ENCODE measurements at places on chromosomes 2 and 18.

DNA sequence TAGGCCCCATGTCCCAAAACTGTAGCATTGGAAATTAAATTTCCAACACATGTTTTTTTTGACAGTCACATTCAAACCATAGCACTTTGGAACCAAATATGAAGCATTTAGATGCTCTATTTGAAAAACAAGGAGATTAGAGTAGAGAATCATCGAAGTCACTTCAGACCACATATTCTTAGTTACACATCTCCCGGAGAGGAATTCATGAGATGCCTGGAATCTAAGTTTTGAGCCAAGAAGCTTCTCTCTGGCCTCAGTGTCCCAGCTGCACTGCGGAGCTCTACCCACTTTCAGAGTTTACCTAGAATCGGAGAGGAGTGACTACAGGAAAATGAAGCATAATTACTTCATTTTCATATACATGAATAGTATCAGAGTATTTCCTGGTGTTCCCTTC, 385.9 kb downstream of the TNS1 start:
- no peaks in the 10 kb centered on the region for H3K27me3 ChIP-seq
- no peak for DNase-seq
- no peak overlapping the region for H3K4me3 ChIP-seq

GRCh38 chr2:48940606-48941005, 185.1 kb upstream of the LHCGR start:
- no peaks in the 10 kb centered on the region for H3K36me3 ChIP-seq
- no peak for DNase-seq
- H3K4me3 ChIP-seq = no peak overlapping the region
- H3K27ac ChIP-seq = no peak overlapping the region

DNA sequence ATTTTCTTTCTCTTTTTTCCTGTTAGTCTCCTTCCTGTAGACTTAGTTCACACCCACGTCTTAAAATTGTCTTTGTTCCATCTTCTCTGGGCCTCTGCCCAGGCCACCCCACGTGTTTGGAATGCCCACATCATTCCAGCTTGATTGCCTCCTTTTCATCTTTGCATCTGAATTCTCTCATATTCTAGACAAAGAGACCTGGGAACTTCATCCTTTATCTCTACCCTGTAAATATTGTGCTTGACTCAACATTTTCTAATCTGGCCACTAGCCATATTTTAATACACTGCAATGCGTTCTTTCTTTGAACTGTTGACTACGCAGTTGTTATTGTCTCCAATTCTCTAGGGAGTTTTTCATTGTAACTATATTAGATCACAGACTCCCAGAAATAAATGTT, 187.5 kb upstream of the NRXN1 start:
- H3K36me3 ChIP-seq = no peaks in the 10 kb centered on the region
- no peaks in the 10 kb centered on the region for H3K4me1 ChIP-seq
- H3K27me3 ChIP-seq = no peaks in the 10 kb centered on the region
- DNase-seq = no peak

GRCh38 chr2:57760381-57760801, 286.2 kb upstream of the VRK2 start:
- no peak for DNase-seq
- H3K27me3 ChIP-seq = no peaks in the 10 kb centered on the region
- no peaks in the 10 kb centered on the region for H3K36me3 ChIP-seq
- no peak overlapping the region for H3K27ac ChIP-seq
- peaks cover 5% of the 10 kb centered on the region for H3K4me1 ChIP-seq
- H3K4me3 ChIP-seq = no peak overlapping the region

DNA sequence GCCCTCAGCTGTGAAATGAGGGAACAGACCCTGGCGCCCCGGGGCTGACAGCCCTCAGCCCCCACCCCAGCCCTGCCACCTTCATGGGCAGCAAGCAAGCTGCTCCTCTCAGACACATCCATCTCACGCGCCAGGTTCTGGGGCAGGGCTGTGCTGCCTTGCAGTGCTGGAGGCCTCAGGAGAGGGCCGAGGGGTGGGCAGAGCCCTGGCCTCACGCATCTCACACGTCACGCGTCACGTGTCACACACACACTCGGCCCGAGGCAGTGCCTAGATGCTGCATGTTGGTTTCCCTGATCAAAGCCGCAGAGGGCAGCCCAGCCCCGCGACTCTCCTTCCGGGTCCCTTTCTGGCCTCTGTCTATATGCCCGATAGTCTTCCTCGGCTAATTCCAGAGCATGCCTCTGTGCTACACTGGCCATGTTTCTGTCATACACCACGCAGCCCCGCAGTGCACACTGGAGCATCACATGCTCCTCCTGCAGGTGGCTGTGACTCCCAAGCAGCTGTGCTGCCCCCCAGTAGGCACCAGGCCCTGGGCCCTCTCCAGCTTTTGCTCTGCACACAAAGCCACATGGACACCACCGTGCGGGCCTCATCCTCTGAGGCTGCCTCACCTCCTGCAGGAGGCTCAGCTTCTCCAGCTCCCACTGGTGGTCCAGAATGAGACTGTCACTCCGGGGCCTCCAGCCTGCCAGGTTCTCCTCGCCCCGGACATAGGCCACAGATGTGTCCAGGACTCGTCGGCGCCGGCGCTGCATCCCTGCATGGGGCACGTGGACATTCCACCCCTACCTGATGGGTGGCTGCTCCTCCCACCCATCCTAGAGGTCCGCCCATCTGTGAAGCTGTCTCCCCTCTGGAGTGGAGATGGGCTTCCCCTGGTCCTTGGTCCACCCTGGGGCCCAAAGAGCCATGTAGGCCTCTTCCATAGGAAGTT, 31.4 kb downstream of the AQP12A start:
- H3K4me1 ChIP-seq = no peaks in the 10 kb centered on the region
- no peaks in the 10 kb centered on the region for H3K36me3 ChIP-seq
- DNase-seq = no peak
- no peak overlapping the region for H3K4me3 ChIP-seq
- no peak overlapping the region for H3K27ac ChIP-seq

Data from upper lobe of right lung (tissue), 1 donor.